Neural progenitor cell (in vitro differentiated cells): ENCODE measurements at places on chromosomes 12 and 14. TPM values are rescaled to one million over a fixed set of nuclear protein-coding genes. Genes with fewer than 3 reads are reported as not detected.

Gene KRT79
- not detected in 2 replicates for total RNA-seq

Gene IFT43
- total RNA-seq = 34.9 and 36.8 TPM in 2 replicates

GRCh38 chr12:111769599-111769998 is 2.9 kb downstream of the ALDH2 start:
- no peak for DNase-seq

- DNase-seq = no peak
Observed at GRCh38 chr14:73795466-73795865, 56.2 kb upstream of the PTGR2 start.

Gene A2M
- total RNA-seq = 0.03 TPM in 1 of 2 replicates, not detected in the other

Gene ARID4A
- total RNA-seq = 12.6 and 24.1 TPM in 2 replicates
